ENCODE measurements at places on chromosomes 6 and 20. TPM values are rescaled to one million over a fixed set of nuclear protein-coding genes. Genes with fewer than 3 reads are reported as not detected.

DNA sequence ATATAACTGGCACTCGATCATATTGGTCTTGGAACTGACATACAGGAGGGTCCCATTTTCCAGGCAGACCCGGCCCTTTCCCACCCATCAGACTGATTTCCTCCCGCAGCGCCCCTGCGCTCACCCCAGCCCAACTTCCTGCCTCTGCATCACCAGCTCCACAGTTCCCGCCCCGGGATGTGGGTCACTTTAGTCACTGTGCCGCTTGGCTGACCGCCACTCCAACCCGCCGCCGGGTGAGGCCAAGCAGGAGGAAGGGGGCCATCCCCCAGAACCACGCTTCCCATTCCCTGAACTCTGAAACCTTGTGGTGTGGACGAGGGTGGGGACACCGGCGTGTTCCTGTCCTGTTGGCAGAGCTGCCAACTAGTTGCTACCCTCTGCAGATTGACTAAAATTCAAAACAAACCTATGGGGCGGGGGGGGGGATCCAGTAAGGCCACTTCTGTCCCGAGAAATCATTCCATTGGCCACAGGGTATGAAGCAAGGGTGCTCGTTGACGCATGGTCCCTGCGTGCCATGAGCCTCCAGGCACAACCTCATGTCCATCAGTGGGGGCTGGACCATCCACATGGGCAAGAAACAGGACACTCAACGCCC is 12.3 kb downstream of the TGM2 start:
- peaks cover 3% of the 10 kb centered on the region for H3K36me3 ChIP-seq
- H3K4me3 ChIP-seq = no peak overlapping the region
- no peaks in the 10 kb centered on the region for H3K27me3 ChIP-seq
- DNase-seq = peak; percentile 38
- peak overlapping the region; percentile 82 for H3K27ac ChIP-seq

DNA sequence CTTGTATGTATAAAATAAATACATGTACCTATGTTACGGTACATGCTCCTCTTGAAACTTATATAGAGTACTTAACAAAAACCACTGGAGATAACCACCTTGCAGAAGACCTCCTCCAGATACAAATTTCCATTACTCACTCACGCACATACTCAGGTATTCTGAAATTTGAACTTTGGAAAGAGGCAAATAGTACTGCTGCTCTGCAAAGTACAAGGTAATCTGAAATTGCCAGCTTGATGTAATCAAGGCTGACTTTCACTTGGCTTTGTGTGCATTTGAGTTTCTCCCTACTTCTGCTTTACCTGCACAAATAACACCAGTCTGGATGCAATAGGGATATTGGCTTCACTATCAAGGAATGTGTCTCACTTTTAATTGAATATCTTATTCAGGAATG is 123.6 kb downstream of the FOXA2 start:
- no peak overlapping the region for H3K4me3 ChIP-seq
- no peak for DNase-seq
- no peaks in the 10 kb centered on the region for H3K27me3 ChIP-seq
- H3K36me3 ChIP-seq = no peaks in the 10 kb centered on the region
- no peaks in the 10 kb centered on the region for H3K4me1 ChIP-seq

DNA sequence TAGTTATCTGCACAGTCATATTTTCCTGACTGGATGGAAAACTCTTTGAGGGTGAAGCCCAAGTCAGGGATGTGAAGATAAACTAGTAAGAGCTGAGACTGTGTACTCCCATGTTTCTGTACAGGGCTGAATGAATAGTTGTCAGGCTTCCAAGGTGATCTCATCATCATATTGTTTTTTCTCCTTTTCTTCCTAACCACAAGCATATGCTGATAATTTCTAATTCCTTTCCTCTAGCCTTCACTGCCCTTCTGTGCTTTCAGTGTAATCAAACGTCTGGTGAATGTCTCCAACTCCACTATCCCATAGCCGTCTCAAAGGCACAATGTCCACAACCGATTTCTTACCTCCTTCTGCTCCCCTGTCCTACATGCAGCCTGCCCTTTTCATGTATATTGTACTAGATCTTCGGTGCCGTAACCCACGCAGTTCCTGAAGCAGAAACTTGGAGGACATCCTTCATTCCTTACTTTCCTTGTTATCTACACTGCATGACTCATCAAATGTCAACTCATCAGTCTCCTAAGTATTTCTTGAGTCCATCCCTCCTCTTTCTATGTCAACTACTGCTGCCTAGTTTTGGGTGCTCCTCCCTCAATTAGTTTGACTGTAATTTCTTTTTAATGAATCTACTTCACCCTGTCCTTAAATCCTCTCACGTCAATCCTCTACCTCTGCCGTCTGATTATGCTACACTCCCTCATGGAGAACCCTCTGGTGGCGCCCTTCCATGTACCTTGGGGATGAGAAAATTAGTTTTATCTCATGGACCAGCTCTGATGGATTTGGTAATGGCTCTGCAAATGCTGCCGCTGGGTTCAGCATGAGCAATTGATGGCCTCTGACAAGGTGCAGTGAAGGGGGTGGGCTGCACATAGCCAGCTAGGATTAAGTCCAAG is 21.9 kb downstream of the NCOA7 start:
- no peak for DNase-seq
- H3K4me1 ChIP-seq = no peaks in the 10 kb centered on the region
- no peaks in the 10 kb centered on the region for H3K36me3 ChIP-seq
- H3K27ac ChIP-seq = no peak overlapping the region
- no peaks in the 10 kb centered on the region for H3K27me3 ChIP-seq

DNA sequence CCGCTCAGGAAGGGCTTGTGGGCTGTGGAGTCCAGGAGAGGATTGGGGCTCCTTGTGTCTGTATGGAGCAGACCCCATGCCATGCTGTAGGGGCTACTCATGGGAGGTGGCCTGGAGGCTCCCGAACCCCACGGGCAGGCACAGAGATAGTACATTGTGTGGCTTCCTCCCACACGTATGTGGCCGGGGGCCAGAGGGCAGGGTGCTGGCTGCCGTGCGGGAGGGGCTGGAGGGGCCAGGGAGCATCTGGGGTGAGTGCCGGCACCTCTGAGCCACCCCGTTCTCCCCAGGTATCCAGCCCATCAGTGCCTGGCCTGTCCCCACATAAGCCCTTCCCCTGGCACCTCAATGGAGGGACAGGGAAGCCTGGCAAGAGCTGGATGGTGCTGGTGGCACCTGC is 7.6 kb downstream of the RBBP8NL start:
- no peak overlapping the region for H3K27ac ChIP-seq
- H3K4me1 ChIP-seq = no peaks in the 10 kb centered on the region
- no peak for DNase-seq
- no peaks in the 10 kb centered on the region for H3K36me3 ChIP-seq

DNA sequence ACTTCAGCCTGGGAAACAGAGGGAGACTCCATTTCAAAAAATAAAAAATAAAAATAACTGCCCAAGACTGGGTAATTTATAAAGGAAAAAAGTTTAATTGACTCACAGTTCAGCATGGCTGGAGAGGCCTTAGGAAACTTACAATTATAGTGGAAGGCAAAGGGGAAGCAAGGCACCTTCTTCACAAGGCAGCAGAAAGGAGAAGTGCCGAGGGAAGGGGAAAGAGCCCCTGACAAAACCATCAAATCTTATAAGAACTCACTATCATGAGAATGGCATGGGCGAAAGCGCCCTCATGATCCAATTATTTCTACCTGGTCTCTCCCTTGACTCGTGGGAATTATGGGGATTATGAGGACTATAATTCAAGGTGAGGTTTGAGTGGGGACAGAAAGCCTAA is 95.5 kb upstream of the LGSN start:
- H3K4me3 ChIP-seq = no peak overlapping the region
- H3K36me3 ChIP-seq = no peaks in the 10 kb centered on the region
- no peak for DNase-seq
- no peaks in the 10 kb centered on the region for H3K4me1 ChIP-seq

GRCh38 chr6:26318459-26319404 is 46.3 kb upstream of the BTN3A2 start:
- peaks cover 25% of the 10 kb centered on the region for H3K27me3 ChIP-seq
- no peaks in the 10 kb centered on the region for H3K36me3 ChIP-seq
- no peak overlapping the region for H3K27ac ChIP-seq
- no peak overlapping the region for H3K4me3 ChIP-seq

- no peaks in the 10 kb centered on the region for H3K36me3 ChIP-seq
- DNase-seq = no peak
- no peaks in the 10 kb centered on the region for H3K27me3 ChIP-seq
- peak overlapping the region; percentile 72 for H3K4me3 ChIP-seq
Measured at GRCh38 chr6:113855500-113856374, 1.4 kb upstream of the MARCKS start.

DNA sequence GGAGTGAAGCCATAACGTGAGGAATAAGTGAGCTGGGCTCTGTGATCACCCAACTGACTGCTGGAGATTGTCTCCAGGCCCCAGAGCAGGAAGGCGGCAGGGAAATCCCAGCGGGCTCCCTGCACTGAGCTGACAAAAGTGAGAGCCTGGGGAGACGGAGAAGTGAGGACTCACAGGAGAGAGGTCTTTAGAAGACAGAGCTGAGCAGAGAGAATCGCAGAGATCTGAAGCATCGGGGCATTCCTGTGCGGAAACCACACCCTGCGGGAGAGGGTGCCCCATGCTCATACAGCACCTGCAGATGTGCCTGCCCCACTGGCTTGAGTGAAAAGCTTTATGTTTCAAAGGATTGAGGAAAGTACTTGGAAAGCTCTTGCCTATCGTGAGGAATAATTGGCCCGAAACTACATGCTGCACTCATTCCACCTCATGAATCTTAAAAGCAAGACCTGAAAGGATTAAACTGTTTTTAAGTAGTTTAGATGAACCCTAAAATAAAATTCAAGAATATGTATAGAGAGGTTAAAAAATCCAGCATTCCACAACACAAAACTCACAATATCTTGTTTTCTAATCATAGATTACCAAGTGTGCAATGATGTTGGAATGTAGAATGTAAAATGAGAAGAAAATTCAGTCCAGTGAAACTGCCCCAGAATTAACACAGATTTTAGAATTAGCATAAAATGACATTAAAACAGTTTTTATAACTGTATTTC is 17.7 kb upstream of the THBS2 start:
- DNase-seq = no peak
- no peaks in the 10 kb centered on the region for H3K27me3 ChIP-seq
- H3K4me1 ChIP-seq = no peaks in the 10 kb centered on the region
- no peak overlapping the region for H3K4me3 ChIP-seq
- no peaks in the 10 kb centered on the region for H3K36me3 ChIP-seq

GRCh38 chr6:79335133-79335674 is 100.7 kb upstream of the HMGN3 start:
- H3K27me3 ChIP-seq = no peaks in the 10 kb centered on the region
- H3K4me3 ChIP-seq = no peak overlapping the region
- no peak overlapping the region for H3K27ac ChIP-seq
- no peak for DNase-seq

GRCh38 chr20:23303325-23304102 is 47.1 kb upstream of the NXT1 start:
- H3K27ac ChIP-seq = no peak overlapping the region
- H3K4me1 ChIP-seq = no peaks in the 10 kb centered on the region
- no peak for DNase-seq
- no peak overlapping the region for H3K4me3 ChIP-seq
- no peaks in the 10 kb centered on the region for H3K36me3 ChIP-seq
- no peaks in the 10 kb centered on the region for H3K27me3 ChIP-seq

GRCh38 chr6:99802396-99803031 is 191.5 kb downstream of the MCHR2 start:
- no peak for DNase-seq
- H3K4me1 ChIP-seq = no peaks in the 10 kb centered on the region
- no peak overlapping the region for H3K27ac ChIP-seq

DNA sequence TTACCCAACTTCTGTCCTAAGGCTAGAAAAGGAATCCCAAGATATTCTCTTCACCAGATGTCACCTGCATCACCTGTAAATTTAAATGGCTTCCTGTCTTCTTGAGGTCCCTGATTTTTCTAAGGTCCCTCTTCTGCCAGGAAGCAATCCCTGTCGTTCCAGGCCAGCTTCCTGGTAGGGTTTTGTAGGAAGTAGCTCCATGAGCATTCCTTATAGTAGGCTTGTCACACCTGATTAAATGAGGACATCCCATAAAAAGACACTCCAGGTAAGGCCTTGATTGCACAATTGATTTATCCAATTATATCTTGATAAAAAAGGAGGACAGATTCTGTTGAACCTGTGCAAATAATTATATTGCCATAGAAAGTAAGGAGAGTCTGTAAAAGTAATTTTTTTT is 8.7 kb downstream of the RAB44 start:
- no peaks in the 10 kb centered on the region for H3K27me3 ChIP-seq
- H3K27ac ChIP-seq = no peak overlapping the region
- H3K4me1 ChIP-seq = no peaks in the 10 kb centered on the region
- no peaks in the 10 kb centered on the region for H3K36me3 ChIP-seq
- DNase-seq = no peak
- no peak overlapping the region for H3K4me3 ChIP-seq

DNA sequence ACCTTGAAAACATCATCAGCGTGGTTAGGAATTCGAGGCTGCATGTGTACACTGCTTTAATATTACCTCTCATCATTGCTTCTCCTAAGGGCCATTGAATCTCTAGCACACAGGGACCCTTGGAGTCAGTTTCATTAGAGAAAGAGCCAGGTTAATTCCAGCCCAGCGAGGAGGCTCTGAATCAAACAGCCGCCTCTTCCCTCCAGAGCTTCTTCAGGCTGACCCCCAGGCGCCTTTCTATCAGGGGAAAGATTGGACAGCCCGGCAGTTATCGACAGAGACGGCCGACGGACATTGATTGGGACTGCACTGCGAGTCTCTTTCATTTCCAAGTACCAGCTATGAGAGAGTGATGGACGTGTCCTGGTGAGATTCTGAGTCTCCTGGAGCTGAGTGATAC is 159.2 kb downstream of the ANKRD60 start:
- H3K4me3 ChIP-seq = no peak overlapping the region
- H3K4me1 ChIP-seq = no peaks in the 10 kb centered on the region
- no peak overlapping the region for H3K27ac ChIP-seq

- peak overlapping the region; percentile 81 for H3K27ac ChIP-seq
- H3K4me1 ChIP-seq = peaks cover 60% of the 10 kb centered on the region
- DNase-seq = no peak
Measured at GRCh38 chr6:166626177-166627032, 646 bp downstream of the RPS6KA2 start.

SLX4IP gene
- 1.3 TPM for total RNA-seq

SULF2 gene
- total RNA-seq = 16.0 TPM

PRRT1 gene
- not detected for total RNA-seq

DSTN gene
- 128 TPM for total RNA-seq

PDE7B gene
- total RNA-seq = 2.2 TPM

KCNK15 gene
- total RNA-seq = not detected

Data from gastrocnemius medialis (tissue), 4 donors.